HEK293T (cell line): ENCODE measurements at places on chromosomes 6 and 20.

DNA sequence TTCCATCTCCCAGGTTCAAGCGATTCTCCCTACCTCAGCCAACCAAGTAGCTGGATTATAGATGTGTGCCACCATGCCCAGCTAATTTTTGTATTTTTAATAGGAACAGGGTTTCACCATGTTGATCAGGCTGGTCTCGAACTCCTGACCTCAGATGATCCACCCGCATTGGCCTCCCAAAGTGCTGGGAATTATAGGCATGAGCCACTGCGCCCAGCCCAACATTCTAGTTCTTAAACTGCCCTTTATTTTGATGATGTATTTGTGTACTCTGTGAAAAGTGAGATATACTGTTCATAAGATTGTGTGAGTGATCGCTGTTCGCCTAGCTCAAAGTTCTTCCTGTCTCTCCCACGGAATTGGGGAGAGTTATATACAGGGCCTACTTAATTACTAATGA is 93.1 kb downstream of the HFE start:
- no peak for DNase-seq

GRCh38 chr20:51416532-51417249 is 125.8 kb downstream of the NFATC2 start:
- DNase-seq: no peak

- DNase-seq: no peak
Observed at GRCh38 chr6:163842467-163842866, 427.9 kb downstream of the QKI start.

- no peak for DNase-seq
Observed at GRCh38 chr20:7657569-7657968, 282.7 kb downstream of the HAO1 start.

DNA sequence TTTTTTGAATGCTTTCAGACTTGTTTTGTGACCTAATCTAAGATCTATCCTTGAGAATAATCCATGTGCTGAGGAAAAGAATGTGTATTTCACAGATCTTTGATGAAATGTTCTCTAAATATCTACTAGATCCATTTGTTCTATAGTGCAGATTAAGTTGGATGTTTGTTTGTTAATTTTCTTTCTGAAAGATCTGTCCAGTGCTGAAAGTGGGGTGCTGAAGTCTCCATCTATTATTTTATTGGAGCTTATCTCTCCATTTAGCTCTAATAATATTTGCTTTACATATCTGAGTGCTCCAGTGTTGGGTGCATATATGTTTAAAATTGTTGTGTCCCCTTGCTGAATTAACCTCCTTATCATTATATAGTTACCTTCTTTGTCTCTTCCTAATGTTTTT is 303.6 kb downstream of the HTR1B start:
- DNase-seq: no peak

DNA sequence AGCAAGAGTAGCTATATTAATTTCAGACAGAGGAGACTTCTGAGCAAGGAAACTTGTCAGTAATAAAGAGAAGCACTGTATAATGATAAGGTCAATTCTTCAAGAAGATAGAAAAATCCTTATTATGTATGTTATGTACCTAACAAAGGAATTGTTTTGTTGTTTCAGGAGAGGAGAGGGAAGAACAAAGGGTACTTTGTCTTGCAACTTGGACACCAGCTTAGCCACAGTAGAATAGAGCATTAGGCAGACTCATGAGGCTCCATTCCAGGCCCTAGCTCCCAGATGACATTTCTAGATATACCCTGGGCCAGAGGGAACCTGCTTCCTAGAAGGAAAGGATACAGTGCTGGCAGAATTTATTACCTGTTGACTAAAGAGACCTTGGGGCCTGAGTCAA is 6.5 kb upstream of the NUS1 start:
- DNase-seq: no peak

DNA sequence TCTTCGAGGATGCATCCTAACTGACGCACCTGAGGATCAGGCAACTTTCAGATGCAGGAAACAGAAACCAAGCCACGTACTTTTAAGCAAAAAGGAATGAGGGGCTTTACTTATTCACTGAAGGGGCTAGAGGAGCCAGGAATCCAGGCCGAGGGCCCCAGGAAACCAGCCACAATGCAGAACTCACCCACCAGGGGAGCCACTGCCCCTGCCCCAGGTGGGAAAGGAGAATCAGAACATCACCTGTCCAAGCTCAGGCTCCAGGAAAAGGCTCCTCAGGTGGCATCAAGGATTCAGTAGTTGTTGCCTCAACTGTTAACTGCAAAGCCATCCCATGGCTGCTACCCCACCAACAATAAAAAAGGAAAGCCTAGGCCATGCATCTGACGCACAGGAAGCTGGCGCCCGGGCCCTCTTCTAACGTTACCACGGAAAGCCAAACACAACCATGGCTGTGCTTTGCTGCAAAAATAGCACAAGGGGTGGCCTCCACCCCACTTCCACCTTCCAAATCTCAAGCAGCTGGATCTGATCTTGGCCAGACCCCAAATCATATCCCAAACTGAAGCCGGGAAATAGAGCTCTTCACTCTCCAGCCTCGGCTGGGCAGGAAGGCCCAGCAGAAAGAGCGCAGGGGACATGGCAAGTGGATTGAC is 121.0 kb downstream of the PREX1 start:
- no peak for DNase-seq

GRCh38 chr6:80174900-80175572 is 68.6 kb downstream of the BCKDHB start:
- DNase-seq: no peak

- DNase-seq: no peak
Observed at GRCh38 chr20:61073376-61073775, 178.7 kb upstream of the CDH4 start.

- no peak for DNase-seq
Observed at GRCh38 chr6:118780668-118781067, 113.3 kb upstream of the ASF1A start.

GRCh38 chr20:49846206-49846807 is 33.7 kb downstream of the SLC9A8 start:
- DNase-seq: peak; percentile 59

GRCh38 chr20:55386686-55387085 is 618.6 kb downstream of the CBLN4 start:
- DNase-seq: no peak

- DNase-seq: no peak
Observed at GRCh38 chr20:25136643-25137559, 55.0 kb upstream of the VSX1 start.

DNA sequence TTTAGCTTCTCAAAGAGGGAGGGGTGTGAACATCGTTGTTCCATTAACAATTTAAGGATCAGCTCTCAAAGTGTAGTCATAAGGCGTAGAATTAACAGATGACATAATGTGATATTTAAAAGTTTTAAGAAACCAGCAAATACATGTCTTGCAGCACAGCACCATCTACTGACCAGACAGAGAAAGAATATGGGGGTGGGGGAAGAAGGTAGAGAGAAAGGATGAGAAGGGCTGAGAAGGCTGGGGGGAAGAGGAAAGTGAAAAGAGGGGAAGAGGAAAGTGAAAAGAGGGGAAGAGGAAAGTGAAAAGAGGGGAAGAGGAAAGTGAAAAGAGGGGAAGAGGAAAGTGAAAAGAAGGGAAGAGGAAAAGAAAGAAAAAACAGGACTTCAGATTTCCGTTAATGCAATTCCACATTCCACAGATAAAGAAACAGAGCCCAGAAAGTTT is 80.9 kb downstream of the HAO1 start:
- DNase-seq: peak; percentile 21

DNA sequence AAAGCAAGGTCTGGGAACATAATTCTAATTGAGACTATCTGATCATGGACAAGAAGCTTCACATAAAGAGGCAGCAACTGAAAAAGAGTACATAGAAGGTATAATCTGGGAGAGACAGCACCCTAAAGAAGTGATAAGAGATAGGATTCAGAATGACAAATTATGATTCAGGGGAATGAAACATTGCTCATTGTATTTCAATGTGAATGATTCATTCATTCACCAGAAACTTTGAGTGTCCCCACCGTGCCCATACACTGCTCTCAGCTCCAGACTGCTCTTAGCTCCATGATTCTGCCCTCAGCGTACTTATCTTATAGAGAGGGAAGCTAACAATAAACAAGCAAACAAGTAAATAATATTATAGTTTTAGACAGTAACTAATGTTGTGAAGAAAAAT is 329.3 kb upstream of the IRAK1BP1 start:
- DNase-seq: no peak

DNA sequence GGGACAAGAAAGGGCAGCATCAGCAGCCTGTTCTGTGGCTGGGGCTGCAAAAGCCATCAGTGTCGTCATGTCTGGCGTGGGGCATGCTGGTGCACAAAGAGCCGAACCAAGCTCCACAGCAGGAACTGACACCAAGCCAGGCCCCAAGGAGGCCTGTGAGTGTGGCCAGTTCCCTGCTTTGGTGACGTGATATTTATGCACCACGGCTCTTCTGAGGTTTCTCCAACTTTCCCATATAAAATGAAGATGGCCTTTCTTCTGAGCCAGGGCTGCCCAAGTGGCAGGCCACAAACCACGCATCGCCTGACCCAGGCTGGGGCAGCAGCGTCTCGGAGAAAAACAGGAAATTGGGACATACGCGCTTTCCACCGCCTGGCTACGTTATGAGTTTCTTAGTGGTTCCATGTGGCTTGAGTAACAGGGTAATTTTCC is 109.9 kb downstream of the RIN2 start:
- DNase-seq: no peak

DNA sequence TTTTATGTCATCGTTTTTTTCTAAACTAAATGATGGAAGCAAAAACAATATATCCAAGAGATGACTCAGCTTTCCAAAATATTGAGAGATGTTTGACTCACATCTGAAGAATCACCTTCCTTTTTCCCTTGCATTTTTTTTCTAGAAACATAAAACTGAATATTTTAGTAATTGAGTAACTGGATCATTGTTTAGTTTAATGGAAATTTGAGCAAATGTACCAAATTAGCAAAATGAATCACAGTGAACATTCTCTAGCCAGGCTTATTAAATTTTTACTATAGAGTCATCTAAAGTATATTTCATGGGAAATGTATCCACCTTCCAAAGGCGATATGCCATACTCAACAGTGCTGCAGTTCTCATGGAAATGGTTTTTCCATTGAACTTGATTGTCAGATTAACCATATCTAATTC is 145.5 kb downstream of the TENT5A start:
- no peak for DNase-seq

DNA sequence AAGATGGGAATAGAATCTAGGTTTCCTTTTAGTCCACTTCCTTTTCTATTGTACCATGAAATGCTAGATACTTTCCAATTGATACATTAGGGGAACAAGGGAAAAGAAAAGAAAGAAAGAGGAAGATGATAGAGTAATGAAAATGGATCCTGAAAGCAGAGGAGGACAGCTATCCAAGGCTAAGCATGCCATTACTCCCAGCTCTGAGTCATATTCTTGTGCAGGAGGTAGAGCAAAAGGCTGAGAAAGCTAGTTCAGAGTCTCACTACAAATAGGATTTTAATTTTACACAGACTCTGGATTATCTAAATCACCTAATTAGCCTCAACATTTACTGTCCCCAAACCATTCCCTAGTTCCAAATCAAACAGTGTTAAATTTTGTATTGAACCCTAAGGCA is 23.6 kb downstream of the RWDD2A start:
- DNase-seq: no peak

- peak; percentile 43 for DNase-seq
Observed at GRCh38 chr6:52087498-52087999, at the start of gene PKHD1. PKHD1 (minus strand) TSS chr6:52087613; CDS start chr6:52084933, 2,680 bp downstream.
